Ureter (tissue), 1 donor: ENCODE measurements at places on chromosomes 3 and 15. TPM values are rescaled to one million over a fixed set of nuclear protein-coding genes. Genes with fewer than 3 reads are reported as not detected.

GRCh38 chr15:81825136-81825535 is 220.7 kb downstream of the MEX3B start:
- DNase-seq = no peak

Gene TMEM207
- total RNA-seq = not detected

DNA sequence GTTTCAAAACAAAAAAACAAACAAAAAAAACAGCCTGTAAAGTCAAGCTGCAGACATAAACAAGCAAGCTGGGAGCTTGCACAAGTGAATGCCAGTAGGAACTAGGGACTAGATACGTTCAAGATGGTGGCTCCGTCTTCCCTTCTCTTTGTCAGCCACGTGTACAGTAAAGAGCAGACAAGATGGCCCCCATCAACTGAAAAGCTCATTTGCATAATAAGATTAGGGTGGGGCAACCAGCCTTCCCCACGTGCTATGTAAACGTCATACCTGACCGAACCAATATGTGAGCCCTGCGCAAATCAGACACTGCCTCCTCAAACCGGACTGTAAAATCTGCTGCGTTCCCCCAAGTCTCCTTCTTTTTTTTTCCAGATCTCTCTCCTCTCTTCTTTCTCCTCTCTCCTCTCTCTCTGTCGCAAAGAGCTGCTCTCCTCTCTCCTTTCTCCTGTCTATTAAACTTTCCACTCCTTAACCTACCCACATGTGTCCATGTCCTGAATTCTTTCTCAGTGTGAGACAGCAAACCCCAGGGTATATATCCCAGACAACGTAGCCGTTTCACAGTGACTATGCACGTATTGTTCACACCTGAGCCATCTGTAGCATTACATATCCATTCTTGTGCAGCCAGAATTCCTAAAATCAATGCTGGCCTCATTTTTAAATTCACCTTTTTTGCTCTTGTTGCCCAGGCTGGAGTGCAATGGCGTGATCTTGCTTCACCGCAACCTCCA is 31.2 kb upstream of the FXR1 start:
- DNase-seq = no peak

DNA sequence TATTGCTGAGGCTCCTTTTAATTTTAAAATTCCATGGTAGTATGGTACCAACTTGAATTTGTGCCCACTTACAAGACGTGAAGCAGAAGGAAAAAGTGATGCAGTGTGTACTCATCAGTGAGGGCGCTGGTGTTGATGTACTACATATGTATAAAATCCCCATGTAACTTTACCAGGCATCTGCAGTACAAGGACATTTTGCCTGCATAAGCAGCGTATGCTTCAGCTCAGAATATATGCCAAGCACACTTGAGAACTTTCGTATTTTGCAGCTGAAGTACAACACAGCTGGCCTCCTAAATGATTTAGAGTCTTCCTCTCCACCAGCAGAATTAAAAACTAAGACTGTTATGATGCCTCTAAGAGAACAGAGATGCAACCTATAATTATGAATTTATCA is 108.9 kb downstream of the RYR3 start:
- no peak for DNase-seq

DNA sequence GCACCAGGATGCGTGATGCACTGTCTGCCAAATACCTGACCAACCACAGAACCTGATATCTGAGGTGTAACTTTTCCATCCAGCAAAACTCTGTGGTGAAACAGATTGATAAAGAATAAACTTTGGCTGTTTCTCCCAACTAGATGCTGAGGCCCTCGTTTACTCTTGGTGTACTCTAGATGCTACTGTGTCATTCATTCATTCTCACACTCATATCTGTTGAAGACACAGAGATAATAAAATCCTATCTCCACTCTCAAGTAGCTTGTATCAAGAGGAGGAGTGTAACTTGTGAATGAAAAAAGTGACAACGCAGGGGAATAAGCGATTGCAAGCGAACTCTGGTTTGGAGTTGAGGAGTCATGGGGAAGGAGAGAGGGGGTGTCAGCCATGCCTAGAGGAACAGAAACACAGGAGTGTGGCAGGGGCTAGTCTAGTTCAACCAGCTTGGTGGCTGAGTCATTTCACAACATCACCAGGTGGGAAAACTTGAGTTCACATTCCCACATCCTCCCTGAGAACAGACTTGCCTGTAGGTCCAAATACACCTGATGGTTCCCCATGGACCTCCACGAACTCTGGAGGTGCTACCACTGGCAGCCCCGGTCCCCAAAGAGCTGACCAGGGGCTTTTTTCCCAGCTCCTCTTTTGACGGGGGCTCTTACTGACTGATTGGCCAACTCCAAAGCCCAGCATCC is 73.3 kb upstream of the SNRK start:
- no peak for DNase-seq

Gene ROBO1
- 38.8 TPM for total RNA-seq

Gene C3orf20
- 0.31 TPM for total RNA-seq

Gene XRN1
- total RNA-seq = 72.8 TPM

- DNase-seq = no peak
These were observed 251.9 kb downstream of the IGSF11 start for GRCh38 chr3:118782755-118783202.

- DNase-seq = no peak
These were observed 472.4 kb downstream of the DIPK2A start for GRCh38 chr3:144444061-144444460.

DNA sequence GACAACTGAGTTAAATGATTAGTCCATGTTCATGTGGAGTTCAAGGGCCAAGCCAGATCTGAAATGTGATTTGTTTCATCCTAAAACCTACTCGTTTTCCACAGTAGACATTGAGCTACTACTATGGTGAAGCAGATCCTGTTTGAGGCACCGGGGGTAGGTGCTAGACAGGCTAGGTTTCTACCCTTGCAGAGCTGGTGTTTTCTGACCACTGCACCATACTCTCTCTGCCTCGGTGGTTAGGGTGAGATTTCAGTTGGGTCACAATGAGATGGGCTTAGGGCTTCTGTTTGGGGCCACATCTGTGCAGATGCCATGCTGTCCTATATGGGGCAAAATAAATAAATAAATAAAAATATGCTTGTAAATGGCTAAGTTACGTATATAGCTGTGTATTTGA is 99.3 kb downstream of the OXNAD1 start:
- DNase-seq = no peak

- DNase-seq = no peak
These were observed 63.9 kb upstream of the TRIM42 start for GRCh38 chr3:140614001-140614400.

GRCh38 chr15:39497759-39498565 is 82.9 kb upstream of the THBS1 start:
- no peak for DNase-seq

- DNase-seq = no peak
These were observed 26.0 kb downstream of the CPNE4 start for GRCh38 chr3:132008837-132009236.

GRCh38 chr3:112519424-112520001 is 20.2 kb upstream of the BTLA start:
- DNase-seq = no peak

DNA sequence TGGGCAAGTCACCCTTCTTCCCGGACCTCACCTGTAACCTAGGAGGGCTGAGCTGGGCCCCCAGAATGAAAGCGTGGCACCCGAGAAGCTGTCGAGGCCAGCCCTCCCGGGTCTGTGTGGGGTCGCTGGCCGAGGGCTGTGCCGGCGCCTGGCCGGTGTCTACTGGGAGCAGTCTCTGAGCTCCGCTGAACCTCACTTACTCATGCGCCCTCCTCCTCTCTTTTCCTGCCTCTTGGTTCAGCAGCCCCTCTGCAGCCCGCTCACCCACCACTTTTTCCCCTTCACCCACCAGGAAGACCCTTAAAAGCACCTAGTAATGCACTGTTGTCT is 419 bp downstream of the HYKK start:
- DNase-seq = no peak

DNA sequence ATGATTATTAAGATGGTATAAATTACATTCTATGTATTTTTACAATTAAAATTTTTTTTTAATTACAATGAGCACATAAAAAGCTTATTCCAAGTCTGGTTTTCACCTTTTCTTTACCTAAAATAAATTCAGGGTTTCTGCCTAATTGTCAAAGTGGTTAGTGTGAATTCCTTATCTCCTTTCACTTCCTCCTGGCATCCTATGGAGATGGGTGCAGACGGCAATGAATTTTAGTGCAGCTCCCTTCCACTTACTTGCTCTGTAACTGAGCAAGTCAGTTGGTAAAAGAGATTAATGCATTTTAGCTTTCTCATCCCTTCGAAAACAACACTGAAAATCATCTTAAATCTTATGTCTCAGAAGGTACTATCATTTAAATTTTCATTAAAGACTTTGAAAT is 13.1 kb downstream of the HDGFL3 start:
- no peak for DNase-seq

DNA sequence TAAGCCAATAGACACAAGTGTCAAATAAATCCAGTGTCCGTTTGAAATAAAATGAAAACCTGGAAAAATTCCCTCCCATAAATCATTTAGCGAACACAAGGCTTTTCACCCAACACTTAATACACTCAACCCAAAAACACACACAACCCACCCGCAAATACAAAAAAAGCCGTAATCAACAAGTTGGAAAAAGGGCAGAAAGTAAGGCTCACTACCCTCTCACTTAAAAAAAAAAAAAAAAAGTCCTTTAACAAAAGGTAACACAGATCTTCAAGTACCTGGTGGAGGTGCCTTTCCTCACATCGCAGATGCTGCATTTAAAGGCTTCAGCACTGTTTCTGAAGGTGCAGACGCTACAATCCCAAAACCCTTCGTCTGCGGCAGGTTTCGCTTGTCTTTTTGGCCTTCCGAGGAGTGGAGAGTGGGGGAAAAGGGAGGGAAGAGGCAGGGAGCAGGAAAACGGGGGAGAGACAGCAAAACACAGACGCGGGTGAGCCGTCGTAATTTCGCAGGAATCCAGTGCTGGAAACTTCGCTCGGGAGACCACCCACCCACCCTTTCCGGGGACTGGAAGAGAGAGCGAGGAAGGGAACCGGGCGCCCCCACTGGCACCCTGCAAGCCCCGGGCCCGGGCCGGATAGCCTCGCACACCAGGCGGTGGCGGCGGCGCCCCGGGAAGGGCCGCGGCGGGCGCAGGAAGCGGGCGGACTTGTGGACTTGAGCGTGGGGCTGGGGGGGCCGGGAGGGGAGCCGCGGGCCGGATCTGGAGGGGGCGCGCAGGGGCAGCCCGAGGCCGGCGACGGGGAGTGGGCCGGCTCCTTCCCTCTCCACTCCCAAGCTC is 401.8 kb downstream of the SHQ1 start:
- peak; percentile 65 for DNase-seq

- DNase-seq = no peak
These were observed 584 bp downstream of the RPS17 start for GRCh38 chr15:82539691-82540054.

DNA sequence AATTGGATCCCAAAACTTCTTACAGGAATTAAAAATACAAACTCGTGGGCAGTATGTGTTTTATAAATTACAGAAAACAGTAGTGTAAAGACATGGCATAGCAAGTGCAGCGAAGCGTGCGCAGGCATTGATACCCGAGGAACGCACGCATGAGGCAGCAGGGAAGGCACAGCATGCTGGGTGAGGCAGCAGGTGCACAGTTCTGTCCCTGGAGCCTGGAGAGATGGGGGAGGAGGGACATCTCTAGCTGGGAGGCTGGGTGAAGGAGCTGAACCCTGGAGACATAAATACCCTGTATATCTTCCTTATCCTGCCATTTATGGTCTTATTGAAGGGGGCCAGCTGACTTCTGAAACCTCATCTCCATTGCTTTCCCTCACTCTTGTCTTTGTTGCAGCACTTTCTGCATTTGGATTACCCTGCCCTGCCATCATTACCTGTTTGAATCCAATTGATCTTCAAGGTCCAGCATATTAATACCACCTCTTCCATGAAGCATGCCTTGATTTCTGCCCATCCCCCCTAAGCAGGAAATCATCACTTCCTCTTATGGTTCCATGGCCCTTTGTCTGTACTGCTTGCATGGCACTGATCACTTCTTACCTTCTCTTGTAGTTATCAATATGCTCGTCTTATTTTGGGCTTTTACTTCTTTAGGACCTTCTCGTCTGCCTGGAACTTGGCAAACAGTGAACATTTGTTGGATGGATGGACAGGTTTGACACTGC is 20.5 kb downstream of the LPP start:
- no peak for DNase-seq

- DNase-seq = no peak
These were observed 152.4 kb downstream of the PGPEP1L start for GRCh38 chr15:98855067-98855814.

DNA sequence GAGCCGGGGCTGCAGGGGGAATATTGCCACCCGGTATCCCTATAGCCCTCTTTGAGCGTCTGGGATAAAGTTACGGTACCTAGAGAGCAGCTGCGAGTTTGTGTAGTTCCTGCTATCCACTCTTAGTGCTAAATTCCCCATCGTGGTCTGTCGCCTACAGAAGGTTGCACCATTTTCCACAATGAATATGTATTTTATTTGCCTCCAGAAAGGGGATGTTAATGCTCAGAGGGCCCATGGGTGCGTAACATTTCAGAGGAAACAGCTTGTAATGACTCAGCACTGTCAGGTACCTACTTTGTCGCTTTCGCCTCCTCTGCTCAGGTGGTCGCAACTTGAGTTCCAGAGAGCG is 1.1 kb downstream of the SLCO3A1 start:
- no peak for DNase-seq

- DNase-seq = no peak
These were observed 15.3 kb downstream of the SEC61A1 start for GRCh38 chr3:128067489-128067888.

Gene NOX5
- 0.89 TPM for total RNA-seq

DNA sequence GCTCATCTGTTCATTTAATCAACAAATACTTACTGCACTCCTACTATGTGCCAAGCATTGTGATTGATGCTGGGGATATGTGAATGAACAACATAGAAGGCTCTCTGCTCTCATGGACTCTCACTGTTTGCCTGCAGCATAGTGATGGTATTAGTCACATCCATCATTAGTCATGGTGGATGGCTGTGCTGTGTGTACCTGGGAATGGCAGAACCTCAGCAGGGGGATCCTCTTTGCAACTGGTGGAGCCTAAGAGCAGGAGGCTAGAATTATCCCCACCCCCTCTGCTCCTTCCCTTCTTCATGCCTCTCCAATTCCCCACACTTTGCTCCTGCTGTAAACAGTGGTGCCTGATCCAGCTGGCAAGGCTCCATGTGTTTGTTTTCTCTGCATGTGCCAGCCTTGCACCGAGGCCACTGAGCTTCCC is 20.5 kb downstream of the BOC start:
- DNase-seq = no peak

Gene CASR
- 0.08 TPM for total RNA-seq

- no peak for DNase-seq
These were observed 275.4 kb downstream of the NEK10 start for GRCh38 chr3:27093771-27094170.

GRCh38 chr15:89857673-89858072 is 36.1 kb downstream of the AP3S2 start:
- DNase-seq = no peak

Gene INAFM2
- 26.2 TPM for total RNA-seq
